Activated CD4-positive, alpha-beta T cell treated with anti-CD3 and anti-CD28 coated beads, Interleukin-2, amount 10 ng/mL, durations not matched to agents 24 days and 14 days (primary cell): ENCODE measurements at places on chromosomes 13 and 19. TPM values are rescaled to one million over a fixed set of nuclear protein-coding genes. Genes with fewer than 3 reads are reported as not detected.

Gene CACNG6
- total RNA-seq: not detected in 2 replicates

Gene CEACAM20
- total RNA-seq: not detected in 2 replicates

Gene KCNJ14
- 2.4 TPM in 2 replicates for total RNA-seq

Gene GRIK5
- total RNA-seq: 3.9 and 4.9 TPM in 2 replicates

Gene EBI3
- 44.0 and 45.0 TPM in 2 replicates for total RNA-seq

Gene FPR3
- not detected in 2 replicates for total RNA-seq

Gene DLL3
- total RNA-seq: 2.2 TPM in 2 replicates

Gene STOML3
- total RNA-seq: not detected in 2 replicates

Gene ATP5F1D
- total RNA-seq: 254 and 269 TPM in 2 replicates

Gene EDNRB
- total RNA-seq: not detected in 2 replicates

Gene KL
- total RNA-seq: 0.59 and 0.75 TPM in 2 replicates

Gene FPR2
- not detected in 2 replicates for total RNA-seq

Gene SSC5D
- 0.19 and 0.21 TPM in 2 replicates for total RNA-seq

Gene ZNF681
- total RNA-seq: 2.6 and 3.0 TPM in 2 replicates

Gene ERVV-1
- not detected in 2 replicates for total RNA-seq

Gene CNN1
- total RNA-seq: not detected in 2 replicates

Gene ZNF528
- 5.7 and 7.9 TPM in 2 replicates for total RNA-seq
